Airway epithelial cell (primary cell): ENCODE measurements at places on chromosomes 3 and 15. TPM values are rescaled to one million over a fixed set of nuclear protein-coding genes. Genes with fewer than 3 reads are reported as not detected.

Gene CYP8B1
- not detected in 2 replicates for total RNA-seq

Gene CHRM5
- total RNA-seq = not detected in 2 replicates

Gene MST1
- total RNA-seq = 3.5 and 4.2 TPM in 2 replicates

Gene P2RY13
- not detected in 2 replicates for total RNA-seq

Gene CEP97
- total RNA-seq = 5.9 and 7.4 TPM in 2 replicates

Gene UBXN7
- total RNA-seq = 4.6 and 8.6 TPM in 2 replicates

Gene TMCO5A
- not detected in 2 replicates for total RNA-seq
